NCI-H446 (cell line): ENCODE measurements at places on chromosomes 4 and X.

- no peak for DNase-seq
These were observed 172.6 kb downstream of the RBM46 start for GRCh38 chr4:154953691-154954090.

DNA sequence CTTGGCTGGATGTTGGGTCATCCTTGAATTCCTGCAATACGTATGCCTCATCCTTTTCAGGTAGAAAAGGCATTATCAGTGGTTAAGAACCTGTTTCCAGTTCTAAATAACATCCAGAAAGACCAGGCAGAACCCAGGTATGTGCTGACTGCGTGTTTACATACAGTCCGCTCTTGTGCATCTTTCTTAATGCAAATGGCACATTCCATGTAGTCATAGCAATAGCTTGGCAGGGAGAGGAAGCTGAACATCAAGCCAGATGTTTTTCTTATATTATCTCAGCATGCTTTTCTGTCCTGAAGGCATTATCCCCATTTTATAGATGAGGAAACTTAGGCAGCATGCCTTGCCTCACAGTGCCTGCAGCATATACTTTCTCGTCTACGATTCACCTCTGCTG, 2.1 kb downstream of the DCLK2 start:
- DNase-seq = peak; percentile 18

GRCh38 chr4:31043382-31044062, 323.4 kb downstream of the PCDH7 start:
- no peak for DNase-seq

DNA sequence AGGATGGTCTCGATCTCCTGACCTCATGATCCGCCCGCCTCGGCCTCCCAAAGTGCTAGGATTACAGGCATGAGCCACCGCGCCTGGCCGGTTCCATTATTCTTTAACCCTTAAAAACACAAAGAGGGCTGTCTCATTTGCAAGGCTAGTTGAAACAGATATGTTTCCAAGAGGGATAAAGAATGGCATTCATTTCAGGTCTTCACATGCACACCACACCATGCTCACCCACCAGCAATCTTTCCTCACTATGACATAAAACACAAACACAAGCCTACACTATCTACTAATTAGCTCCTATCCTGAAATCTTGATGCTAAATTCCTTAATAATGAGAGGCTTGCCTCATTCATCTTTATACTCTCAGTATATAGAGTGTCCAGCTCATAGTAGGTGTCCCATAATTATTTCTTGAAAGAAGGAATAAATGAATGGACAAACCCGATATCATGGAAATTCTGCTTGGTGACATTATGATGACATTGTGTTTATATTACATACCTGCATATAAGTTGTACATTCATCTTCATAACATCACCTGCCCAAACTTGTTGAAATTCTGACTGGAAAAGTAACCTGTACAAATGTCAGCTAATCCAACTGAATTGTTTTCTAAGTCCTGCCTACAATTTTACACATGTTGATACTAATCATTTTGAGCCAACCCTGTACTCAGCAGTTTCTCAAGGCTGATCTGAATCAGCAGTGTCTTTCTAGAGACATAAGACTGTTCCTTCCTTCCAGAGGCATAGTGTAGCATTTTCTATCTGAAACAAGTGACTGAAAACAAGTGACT, 408.5 kb downstream of the KLHL13 start:
- DNase-seq = no peak

DNA sequence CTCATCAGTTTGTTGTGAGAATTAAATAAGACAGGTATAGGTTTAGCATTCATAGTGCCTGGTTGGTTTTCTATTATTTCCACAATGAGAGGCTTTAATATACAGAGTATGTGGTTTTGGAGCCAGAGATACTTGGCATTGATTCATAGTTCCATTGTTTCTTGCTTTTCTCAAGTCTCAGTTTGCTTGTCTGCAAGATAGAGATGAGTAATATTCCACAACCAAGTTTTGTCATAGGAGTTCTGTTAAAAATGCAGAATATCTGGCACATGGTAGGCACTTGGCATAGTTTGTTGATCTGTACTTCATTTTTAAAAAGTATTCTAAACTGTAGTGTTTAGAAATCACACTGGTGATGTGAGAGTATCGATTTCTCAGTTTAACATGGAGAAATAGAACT, 37.5 kb upstream of the EDA2R start:
- DNase-seq = no peak

DNA sequence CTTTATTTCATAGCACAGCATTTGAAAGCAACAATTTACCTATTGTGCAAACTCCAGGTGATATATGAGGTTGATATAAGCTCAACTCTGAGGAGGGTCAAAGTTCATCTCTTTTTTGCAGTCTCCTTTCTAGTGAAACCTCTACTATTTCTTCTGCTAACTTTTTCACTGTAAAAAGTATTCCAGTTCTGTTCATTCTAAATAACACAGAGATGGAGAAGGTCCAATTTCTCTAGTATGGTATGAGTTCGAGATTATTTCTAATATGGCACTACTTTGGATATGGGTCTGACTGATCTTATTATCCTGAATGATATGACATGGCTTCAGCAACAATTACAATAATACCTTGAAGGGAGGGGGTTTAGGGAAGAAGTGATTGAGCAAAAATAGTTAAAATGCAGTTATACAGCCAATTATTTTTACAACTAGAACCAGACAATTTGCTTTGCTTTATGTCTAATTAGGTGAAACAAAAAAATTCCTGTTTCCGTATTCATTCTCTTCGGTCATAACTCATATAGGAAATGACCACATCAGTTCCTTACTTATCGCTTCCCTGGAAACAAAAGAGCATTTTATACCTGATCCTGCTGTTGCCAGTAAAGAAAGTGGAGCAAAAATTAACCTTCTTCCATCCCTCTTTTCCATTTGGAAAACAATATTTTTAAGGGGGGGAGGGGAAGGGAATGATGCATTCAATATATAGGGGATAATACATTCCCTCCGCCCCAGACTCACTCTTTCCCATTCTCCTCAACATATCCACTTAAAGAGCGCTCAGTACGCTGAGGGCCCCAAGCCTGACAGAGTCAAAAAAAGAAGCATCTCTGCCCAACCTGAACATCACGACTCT, 1.0 kb downstream of the TBC1D9 start:
- peak; percentile 19 for DNase-seq

GRCh38 chr4:138255917-138256597, 13.9 kb upstream of the SLC7A11 start:
- DNase-seq = no peak

GRCh38 chr4:47213106-47213505, 181.7 kb downstream of the GABRB1 start:
- DNase-seq = no peak

DNA sequence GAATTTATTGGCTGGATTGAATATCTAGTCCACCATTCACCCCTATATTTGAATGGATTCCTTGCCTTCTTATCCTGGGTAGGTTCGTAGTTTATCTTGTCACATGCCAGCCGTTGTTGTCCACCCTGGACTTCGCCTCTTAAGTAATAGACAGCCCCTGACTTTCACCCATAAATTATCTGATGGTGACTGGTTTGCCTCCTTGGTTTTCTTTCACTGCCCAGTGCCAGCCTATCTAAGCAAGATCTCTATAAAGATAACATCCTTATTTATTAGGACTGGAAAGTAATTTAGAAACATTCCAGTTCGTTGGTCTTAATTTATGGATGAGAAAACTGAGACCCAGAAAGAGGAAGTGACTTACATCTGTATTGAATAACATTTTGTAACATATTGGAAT, 410.3 kb downstream of the RPA4 start:
- DNase-seq = no peak

GRCh38 chr4:184851886-184852285, 26.1 kb upstream of the ACSL1 start:
- no peak for DNase-seq
